ENCODE measurements at places on chromosomes 2 and 18. TPM values are rescaled to one million over a fixed set of nuclear protein-coding genes. Genes with fewer than 3 reads are reported as not detected.
A peak's percentile ranks its signal among the peaks of the same experiment; 100 is the strongest.

The CDC42EP3 gene
- 58.3 TPM for polyA plus RNA-seq

DNA sequence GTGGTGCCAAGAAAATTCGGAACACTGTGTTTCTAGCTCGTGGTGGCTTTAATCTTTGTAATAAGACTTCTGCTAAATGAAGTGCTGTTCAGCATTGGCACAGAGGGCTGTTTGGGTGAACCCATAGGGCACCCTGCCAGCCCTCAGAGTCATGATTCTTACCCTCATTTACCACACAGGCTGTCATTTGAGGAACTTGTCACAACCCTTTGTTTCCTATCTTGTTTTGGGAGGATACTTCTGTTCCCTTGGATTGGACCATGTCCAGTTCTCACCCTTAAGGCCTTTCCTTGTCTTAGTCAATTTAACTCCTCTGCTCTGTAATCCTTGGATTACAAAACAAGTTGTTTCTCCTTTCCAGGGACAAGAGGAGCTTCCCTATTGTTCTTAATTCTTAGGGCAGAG, 225.7 kb downstream of the MTX2 start:
- DNase-seq = no peak

The GAD1 gene
- polyA plus RNA-seq = 3.1 TPM

The UGT1A10 gene
- not detected for polyA plus RNA-seq

GRCh38 chr2:230850358-230850658, 14.4 kb upstream of the ITM2C start:
- DNase-seq = no peak

- no peak for DNase-seq
Observed at GRCh38 chr18:54673936-54674335, 82.9 kb downstream of the DYNAP start.

GRCh38 chr2:140624200-140624599, 1506.6 kb downstream of the LRP1B start:
- DNase-seq = no peak

- DNase-seq = no peak
Observed at GRCh38 chr2:239382384-239382880, 18.4 kb downstream of the HDAC4 start.

The GKN2 gene
- not detected for polyA plus RNA-seq

The CNOT11 gene
- polyA plus RNA-seq = 60.6 TPM

The SPATA3 gene
- not detected for polyA plus RNA-seq

- no peak for DNase-seq
Observed at GRCh38 chr18:27763936-27764335, 413.0 kb downstream of the CDH2 start.

DNA sequence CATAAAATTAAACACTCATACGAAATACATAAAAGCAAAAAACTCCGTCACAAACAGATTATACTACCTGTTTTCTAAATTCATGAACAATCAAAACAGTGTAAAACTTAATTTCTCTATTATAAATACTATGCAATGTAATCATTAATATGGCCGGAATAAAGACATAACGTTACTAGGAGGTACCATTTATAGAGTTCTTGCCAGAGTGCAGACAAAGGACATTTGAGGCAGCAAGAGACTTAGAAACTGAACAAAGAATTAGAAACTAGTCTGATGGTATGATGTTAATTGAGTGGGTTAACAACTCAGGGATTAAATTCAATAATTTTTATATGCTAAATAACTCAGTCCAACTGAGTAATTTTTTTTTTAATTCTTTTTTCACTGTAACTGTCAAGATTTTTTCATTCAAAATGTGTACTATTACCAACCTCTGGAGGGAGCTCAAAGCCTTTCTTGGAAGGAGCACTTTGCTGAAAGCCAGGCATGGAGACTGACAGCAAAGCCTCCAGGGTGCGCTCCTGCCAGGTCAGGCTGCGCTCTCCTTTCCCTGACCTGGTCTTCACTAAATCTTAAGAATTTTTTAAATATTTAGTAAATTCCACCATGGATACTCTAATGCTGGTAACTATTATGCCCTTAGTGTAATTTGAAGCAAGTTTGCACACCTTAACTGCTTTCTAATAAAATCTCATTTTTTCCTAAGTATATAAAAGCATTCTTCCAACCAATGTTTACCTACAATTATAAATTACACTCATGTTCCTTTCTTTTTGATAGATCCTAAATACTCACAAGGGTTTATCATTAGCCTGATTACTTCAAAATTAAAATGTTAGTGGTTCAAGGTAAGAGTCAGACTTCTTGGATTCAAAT, 34.1 kb downstream of the WDR35 start:
- DNase-seq = peak; percentile 68

The MC2R gene
- not detected for polyA plus RNA-seq

DNA sequence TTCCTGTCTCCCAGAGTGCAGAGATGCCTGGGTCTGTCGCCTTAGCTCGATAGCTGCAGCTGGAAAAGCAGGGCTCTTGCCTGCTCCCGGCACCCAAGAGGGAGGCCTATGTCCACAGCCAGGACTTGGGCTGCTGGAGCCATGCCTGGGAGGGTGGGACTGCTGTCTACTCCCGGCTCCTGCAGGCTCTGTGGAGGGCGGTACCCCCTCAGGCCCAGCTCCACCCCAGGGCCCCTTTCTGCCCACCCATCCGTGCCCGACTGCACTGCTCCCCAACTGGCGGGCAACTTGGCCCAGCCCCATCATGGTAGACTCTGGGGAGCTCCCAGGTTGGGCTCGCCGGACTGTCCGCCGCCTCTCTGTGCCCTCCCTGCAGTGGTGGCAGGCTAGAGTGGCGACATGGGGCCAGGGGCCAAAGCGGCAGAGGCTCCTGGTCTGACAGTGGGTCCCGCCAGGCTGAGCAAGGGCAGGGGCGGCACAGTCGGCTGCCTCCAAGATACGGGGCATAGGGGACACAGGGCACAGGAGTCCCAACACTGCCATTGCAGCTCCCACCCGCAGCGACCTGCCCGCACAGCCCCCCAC, 901.0 kb downstream of the CCDC85A start:
- no peak for DNase-seq

DNA sequence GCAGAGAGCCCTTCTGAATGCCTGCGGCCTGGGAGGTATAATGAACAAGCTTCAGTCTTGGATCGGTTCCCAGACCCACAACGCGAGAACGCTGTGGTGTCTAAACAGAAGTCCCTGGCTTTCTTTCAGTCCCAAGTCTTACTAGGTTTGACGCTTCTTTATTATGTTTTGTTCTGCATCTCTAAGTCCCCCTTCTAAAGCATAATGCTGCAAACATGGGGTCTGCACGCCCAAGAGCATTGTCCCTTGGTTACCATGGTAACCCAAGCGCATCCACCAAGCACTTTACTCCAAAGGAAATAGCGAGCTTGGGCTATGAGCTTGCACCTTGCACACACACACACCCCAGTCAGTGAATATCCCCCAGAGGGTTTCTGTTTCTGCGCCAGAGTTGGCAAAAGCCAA, 193.7 kb downstream of the INO80D start:
- no peak for DNase-seq

DNA sequence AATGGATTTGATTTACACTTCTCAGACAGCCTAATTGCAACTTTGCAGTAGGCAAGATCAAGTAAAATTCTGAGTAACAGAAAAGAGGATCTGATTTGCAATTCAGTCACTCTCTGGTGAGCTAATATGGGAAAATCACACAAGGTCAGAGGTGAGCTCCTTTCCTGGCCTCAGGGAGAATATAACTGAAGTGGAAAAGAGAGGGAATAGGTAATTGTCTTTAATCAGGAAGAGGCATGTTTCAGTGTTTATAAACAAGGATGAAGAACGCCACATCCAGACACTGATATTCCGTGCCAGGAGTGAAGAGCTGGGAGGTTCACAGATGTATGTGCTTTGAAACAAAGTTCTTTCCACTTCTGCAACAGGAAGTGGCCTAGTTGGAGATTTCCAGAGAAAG, 127.1 kb downstream of the ETAA1 start:
- DNase-seq = no peak

GRCh38 chr2:227228061-227228667, 63.7 kb downstream of the COL4A3 start:
- peak; percentile 34 for DNase-seq

- DNase-seq = no peak
Observed at GRCh38 chr2:233438573-233439147, 84.4 kb downstream of the DGKD start.

GRCh38 chr2:69017835-69018234, 4.9 kb downstream of the ANTXR1 start:
- DNase-seq = no peak

- no peak for DNase-seq
Observed at GRCh38 chr2:170524828-170525565, 190.1 kb upstream of the SP5 start.

- no peak for DNase-seq
Observed at GRCh38 chr2:157946919-157947557, 70.9 kb upstream of the ACVR1 start.

DNA sequence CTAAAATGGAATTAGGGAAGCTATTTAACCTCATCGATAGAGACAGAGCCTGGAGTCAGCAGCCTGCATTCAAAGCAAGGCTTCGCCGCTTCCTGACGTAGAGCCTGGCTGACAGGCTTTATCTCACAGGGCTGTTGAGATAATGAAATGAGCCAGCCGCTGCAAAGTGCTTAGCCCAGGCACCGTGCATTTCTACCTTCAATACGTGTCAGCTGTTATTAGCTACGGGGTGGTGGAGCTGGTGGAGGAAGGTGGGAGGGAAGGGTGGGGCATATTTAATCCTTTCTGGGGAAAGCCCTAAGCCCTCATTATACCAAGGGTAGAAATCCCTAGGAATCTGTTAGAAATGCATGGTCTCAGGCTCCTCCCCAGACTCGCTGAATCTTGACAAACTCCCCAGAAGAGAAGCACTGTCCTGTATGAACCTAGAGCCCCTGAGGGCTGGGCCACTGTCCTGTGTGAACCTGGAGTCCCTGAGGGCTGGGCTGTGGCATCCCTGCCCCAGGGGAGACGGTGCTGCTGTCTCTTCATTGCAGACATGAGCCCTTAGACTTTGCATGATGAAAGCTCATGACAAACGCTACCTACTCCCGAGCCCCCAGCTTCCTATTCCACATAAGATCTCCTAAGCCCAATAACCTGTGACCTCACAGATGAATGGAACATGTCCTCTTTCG, 72.4 kb downstream of the ALPK2 start:
- no peak for DNase-seq
